ENCODE measurements at places on chromosomes 6 and 20.

DNA sequence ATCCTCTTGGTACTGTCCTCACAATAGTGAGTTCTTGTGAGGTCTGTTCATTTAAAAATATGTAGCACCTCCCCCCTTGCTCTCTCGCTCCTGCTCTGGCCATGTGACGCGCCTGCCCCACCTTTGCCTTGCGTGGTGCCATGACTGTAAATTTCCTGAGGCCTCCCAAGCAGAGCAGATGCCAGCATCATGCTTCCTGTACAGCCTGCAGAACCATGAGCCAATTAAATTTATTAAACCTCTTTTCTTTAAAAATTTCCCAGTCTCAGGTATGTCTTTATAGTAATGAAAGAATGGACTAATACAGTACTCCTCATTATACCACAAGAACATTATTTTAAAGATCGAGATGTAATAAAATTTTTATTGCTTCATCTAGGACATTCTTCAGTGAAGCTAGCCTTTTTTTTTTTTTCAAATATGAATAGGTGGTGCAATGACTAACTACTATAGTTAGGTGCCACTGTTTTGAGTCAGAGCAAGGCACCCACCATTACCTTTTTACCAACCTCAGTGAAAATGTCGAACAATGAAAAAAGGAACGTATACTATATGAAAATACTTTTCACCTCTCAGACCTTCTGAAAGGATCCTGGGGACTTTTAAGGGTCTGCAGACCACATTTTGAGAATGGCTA, 191.1 kb upstream of the SGK1 start:
- DNase-seq: no peak

- DNase-seq: no peak
These were observed 71.6 kb downstream of the SH3BGRL2 start for GRCh38 chr6:79702691-79703090.

GRCh38 chr6:14743474-14744211, 502.2 kb upstream of the JARID2 start:
- DNase-seq: peak; percentile 82

GRCh38 chr6:86516087-86516486, 421.2 kb upstream of the HTR1E start:
- DNase-seq: no peak

DNA sequence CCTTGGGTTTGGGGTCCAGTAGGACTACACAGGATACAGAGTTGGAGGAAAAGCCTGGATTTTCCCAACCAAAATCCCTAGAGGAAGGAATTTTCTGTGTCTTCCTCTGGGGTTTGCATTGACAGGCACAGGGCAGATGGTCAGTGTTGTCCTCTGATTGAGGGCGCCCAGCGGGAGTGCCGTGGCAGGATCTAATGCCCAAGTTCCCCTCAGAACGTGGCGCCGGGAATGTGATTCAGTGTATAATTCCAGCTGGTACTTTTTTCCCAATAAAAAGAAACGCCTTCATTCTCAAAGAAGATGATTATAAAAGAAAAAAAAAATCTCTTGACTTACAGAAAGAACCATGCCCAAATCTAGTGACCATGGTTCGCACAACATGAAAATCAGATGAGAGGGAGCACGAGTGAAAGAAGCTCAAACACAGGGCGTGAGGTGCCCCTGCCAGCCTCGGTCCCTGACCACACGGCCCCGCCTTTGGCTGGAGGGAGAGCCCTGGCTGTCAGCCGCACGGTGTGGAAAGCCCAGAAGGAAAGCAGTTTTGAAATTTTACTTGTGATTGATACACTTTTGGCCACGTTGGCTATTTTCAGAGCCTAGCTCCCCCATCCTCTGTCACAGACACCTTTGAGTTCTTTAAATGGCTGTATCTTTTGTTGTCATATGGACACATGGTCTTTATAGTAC, 31.6 kb downstream of the VEGFA start:
- no peak for DNase-seq

GRCh38 chr6:158697811-158698210, 48.0 kb downstream of the SYTL3 start:
- peak; percentile 73 for DNase-seq

- no peak for DNase-seq
These were observed 105.6 kb downstream of the BTBD3 start for GRCh38 chr20:12023194-12023795.

DNA sequence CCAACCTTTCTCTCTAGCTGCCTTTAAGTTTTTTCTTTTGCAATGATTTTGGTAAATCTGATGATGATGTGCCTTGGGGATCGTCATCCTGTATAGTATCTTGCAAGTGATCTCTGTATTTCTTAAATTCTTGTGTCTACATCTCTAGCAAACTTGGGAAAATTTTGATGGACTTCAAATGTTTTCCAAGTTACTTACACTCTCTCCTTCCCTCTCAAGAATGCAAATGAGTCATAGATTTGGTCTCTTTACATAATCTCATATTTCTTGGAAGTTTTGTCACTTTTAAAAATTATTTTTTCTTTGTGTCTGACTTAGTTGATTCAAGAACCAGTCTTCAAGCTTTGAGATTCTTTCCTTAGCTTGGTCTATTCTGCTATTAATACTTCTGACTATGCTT, 176.4 kb downstream of the TBC1D32 start:
- DNase-seq: no peak

DNA sequence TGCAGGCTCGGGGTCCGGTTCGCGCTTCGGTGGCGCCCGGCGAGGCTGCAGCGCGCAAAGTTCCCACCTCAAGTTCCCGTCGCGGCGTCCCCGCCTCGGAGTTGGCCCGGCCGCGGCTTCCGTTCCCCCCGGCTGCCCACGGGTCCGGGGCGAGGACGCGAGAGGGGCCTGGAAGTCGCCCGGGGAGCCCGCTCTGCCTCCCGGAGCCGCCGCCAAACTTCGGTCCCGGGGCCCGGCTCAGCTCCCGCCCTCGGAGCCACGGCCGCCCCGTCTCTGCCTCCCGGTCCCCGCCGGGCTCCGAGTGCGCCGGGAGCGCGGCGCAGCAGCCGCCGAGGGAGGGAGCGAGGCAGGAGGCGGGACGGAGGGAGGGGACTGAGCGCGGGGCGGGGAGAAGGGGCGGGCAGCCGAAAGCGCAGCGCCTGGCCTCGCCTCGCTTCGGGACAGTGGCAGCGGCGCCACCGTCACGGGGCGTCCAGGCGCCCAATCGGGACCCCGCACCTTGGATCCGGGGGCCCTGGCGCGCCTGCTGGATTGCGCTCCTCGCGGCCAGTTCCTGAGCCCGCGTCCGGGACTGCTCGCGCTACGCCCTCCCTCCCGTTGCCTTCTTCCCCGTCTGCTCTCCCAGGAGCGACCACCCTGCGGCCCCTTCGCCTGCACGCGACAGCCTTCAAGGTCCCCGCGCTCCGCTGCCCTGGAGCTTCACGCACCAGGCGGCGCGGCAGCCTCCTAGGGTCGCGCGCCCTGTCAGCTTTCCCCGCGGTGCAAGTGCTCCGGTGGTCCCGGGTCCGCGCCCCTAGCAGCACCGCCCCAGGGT, at the start of gene KCNG1:
Gene KCNG1 (minus strand): TSS at position 305 of the 814 bp plus-strand sequence. CDS start 12,769 bp downstream, outside the sequence.
- peak; percentile 99 for DNase-seq

- DNase-seq: no peak
These were observed 40.5 kb downstream of the BTBD9 start for GRCh38 chr6:38599261-38599660.

GRCh38 chr6:33064723-33065122, 8.7 kb downstream of the HLA-DPA1 start:
- no peak for DNase-seq

DNA sequence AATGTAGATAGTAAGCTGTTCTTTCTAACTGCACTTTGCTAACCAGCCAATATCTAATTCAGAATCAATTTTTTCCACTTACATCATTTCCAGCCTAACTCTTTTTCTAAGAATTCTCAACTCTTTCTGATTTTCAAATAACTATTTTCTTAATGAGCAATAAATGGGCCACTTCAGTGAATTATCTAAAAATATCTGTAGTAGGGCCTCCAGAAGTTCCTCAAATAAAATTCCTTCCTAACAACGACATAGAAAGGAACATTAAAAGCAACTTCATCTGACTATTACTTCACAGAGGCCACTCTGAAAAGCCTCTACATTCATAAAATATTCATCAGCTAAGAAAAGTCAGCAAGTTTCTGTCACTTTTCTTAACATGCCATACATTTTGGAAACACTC, 4.8 kb downstream of the COL12A1 start:
- DNase-seq: peak; percentile 29

- no peak for DNase-seq
These were observed 34.8 kb downstream of the MICA start for GRCh38 chr6:31438222-31438621.

GRCh38 chr20:62734326-62734725, 25.7 kb downstream of the NTSR1 start:
- no peak for DNase-seq

DNA sequence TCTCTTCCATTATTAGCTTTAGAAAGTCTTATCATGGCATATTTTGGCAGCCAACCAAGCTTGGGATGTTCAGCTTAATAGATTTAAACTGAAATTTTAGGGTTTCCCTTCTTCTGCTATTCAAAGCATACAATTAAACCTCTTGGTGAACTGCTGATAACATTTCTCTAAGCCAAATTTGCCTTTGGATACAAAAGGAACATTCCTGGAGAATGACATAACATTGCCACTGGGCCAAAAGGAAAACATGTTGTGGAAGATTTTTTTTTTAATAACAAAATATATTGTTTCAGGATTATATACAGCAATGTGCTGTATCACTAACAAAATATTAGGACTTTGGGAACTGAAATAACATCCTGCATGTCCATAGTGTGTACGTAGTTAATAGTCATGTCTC, 215.1 kb upstream of the TBX18 start:
- no peak for DNase-seq

- no peak for DNase-seq
These were observed 87.9 kb upstream of the CNKSR3 start for GRCh38 chr6:154598399-154598798.

DNA sequence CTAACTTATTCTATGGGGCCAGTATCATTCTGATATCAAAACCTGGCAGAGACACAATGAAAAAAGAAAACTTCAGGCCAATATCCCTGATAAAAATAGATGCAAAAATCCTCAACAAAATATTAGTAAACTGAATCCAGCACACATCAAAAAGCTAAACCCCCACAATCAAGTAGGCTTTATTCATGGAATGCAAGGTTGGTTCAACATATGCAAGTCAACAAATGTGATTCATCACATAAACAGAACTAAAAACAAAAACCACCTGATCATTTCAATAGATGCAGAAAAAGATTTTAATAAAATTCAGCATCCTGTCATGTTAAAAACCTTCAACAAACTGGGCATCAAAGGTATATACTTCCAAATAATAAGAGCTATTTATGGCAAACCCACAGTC, 133.9 kb upstream of the SSTR4 start:
- DNase-seq: no peak

- DNase-seq: no peak
These were observed 266.3 kb downstream of the ERMARD start for GRCh38 chr6:170017603-170018320.

DNA sequence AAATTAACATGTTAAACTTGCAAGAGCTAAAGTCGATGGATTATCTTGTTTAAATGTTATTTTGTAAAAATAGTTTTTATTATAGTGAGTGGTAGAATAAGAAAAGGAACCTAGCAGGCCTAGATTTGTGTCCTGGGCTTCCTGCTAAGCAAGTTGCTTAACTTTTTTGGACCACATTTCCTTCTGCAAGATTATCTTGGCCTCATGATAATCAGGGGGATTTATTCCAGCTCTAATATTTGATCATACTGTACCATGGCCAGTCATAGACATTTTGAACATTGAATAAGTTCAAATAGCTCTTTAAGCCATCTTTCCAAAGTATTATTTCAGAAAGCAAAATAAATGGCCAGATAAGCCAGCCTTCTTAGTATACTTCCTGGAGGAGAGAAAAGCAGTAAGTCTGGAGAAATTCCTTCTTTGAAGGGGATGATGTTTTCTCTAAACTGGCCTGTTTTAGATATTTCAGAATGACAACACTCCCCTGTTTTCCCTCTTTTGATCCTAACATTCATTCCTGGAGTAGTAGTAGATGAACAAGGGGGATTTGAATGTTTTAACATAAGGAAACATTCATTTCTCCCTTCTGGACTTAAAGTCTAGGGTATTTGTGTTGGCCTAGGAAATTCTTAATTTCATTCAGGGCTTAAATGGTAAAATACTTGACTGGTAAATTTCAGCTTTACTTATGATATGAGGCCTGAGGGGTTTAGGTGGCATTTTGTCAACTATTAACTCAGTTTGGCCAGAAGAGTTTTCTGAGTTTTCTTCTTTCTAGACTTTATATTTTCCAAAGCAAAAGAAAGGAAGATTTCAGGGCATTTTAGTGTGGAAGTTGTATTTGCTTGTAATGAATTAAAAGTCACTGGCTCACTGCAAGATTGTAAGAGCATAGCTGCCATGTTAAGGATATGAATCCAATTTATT, 108.8 kb upstream of the SCGN start:
- no peak for DNase-seq

GRCh38 chr20:22341508-22341907, 242.9 kb downstream of the FOXA2 start:
- no peak for DNase-seq

- DNase-seq: no peak
These were observed 140.9 kb downstream of the THBS2 start for GRCh38 chr6:169112483-169113320.

GRCh38 chr6:36377594-36377993, 9.9 kb downstream of the ETV7 start:
- DNase-seq: peak; percentile 44

DNA sequence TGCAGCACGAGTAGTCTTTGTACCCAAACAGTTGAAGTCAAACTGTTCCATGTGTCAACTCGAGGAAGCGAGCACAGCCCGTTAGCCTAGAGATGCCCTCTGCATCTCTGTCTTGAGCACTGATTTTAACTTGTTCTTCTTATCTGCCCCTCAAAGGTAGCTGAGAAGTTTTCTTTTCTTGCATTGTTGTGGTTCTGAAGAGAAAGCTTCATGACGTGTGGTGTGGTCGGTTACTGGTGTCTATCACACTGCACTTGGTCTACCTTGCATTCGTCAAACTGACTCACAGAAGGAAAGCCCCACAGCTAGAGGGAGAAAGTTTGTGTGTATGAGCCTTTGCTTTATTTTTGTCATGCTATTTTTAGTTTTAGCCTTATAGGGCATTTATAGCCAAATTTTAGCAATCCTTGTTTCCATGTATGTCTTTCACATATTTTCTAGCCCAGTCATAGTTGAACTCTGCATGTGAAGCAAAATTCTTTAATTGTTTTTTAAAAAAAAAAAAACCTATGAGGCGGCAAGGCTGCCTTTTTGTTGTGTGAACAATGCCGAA, 115.1 kb downstream of the JAG1 start:
- peak; percentile 76 for DNase-seq

Data from osteoblast (primary cell).